ENCODE measurements at places on chromosomes 1 and 21.

GRCh38 chr1:160997323-160998038, 23.5 kb downstream of the F11R start:
- DNase-seq, result peak; percentile 43

- DNase-seq, result no peak
Observed at GRCh38 chr1:39946216-39946615, 8.7 kb upstream of the MFSD2A start.

GRCh38 chr1:76764638-76765454, 102.4 kb upstream of the ST6GALNAC5 start:
- DNase-seq, result no peak

- DNase-seq, result no peak
Observed at GRCh38 chr1:102790997-102791396, 317.3 kb downstream of the COL11A1 start.

GRCh38 chr1:12593621-12594066, 24.4 kb downstream of the DHRS3 start:
- no peak for DNase-seq

- DNase-seq, result no peak
Observed at GRCh38 chr1:75136195-75136815, 2.1 kb downstream of the LHX8 start.

DNA sequence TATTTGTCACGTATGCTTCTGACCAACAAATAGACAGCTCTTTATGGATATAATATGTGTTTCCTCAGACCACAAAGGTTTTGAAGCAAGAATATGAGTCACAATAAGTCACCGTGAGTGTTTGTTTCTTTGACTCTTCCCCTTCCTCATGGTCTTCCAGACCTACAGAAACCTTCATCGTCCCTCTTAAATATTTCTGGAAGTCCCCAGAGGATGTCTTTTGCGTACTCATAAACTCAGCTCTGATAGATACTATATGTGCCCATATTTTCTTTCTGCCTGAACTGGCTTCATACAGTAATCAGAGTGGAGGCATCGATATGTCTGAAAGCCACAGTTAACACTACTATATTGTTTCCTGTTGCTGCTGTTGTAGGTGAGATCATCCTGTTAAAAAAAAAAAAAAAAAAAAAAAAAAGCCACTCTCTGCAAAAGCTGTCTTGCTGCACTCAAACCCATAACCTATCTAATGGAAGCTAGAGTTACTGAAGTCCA, 38.4 kb downstream of the ADAMTS1 start:
- no peak for DNase-seq
